ENCODE measurements at places on chromosomes 16 and 17.

DNA sequence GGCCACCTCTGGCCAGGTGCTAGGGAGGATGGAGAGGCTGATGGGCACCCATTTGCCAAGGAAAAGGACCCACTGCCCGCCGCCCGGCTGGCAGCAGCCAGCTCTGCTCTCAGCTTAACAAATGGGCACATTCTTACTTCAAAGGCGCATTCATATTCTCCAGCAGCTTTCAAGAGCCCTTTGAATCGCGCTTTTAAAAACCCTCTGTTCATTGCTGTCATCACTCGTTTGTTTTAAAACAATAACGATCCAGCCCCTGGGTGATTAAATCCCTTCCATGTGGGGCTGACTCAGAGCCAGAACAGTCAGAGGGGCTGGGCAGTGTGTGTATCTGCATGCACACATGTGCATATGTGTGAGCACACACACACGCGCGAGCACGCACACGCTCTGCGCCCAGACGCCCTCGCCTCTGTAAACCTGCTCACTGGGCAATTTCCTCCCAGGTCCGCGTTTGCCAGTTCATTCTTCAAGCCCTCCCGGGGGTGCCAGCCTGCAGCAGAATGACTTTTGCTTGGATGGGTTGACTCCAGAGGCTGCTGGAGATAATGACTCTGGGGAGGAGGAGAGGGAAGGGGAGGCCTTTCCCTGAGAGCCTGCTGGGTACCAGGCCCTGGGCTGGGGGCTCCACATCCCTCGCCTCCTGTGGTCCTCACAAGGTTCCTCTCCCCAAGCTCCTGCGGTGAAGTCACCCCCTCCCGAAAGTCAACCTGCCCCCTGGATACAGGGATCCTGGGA, 133.1 kb downstream of the SDK2 start:
- no peak for DNase-seq

DNA sequence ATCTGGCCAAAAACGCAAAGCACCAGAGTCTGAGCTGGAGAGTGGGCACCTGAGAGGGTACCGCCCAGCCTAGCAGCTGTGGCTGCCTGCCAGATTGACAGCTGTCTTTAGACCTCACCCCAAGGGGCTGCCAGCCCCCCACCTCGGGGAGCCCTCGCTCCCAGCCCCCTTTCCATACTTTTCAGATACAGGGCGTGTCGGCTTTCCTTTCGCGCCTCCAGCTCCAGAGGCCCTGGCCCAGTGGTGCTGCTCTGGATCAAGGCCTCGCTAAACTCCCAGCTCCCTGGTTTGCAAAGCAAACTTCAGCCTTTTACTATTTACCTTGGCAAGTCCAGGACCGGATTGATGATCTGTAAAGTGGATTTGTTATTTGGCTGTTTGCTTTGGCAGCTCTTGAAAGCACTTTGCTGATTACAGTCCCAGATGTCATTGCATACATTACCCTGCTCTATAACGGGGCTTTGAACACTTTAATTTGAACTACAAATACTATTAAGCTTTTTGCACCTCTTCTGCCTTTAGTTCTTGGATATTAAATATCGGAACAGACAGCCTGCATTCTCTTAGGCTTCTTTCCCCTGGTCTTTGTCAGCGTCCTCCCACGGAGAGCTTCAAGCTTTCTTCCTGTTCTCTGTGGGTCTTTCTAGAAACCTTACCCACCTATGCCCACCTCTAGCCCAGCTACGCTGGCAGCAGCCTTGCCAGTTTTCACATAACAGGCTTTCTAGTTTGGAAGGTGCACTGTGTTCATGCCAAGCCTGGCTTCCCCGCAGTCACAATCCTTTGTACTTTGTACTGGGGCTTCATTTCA, 63.6 kb upstream of the TBX2 start:
- DNase-seq: no peak

DNA sequence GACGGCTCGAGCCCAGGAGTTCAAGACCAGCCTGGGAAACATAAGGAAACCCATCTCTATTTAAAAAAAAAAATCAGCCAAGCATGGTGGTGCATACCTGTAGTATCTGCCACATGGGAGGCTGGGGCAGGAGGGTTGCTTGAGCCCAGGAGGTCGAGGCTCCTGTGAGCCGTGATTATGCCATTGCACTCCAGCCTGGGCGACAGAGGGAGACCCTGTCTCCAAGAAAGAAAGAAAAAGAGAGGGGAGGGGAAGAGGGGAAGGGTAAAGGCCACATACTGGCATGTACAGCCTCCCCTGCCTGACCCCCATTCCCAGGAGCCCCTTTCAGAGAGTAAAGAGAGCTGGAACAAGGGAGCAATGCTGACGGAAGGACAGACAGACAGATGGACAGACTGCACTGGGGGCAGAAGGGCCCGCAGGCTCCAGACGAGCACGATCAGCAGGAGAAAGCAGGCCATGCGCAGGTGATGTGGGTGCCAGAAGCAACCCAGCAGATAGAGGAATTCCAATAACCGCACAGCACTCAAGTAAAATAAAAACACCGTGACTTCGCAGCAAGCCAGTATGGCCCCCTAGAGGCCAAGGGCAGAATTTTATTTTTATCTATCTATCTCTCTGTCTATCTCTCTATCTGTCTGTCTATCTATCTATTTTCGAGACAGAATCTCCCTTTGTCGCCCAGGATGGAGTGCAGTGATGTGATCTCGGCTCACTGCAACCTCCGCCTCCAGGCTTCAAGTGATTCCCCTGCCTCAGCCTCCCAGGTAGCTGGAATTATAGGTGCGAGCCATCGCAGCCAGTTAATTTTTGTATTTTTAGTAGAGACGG, 27.1 kb upstream of the SNN start:
- DNase-seq: peak; percentile 63

DNA sequence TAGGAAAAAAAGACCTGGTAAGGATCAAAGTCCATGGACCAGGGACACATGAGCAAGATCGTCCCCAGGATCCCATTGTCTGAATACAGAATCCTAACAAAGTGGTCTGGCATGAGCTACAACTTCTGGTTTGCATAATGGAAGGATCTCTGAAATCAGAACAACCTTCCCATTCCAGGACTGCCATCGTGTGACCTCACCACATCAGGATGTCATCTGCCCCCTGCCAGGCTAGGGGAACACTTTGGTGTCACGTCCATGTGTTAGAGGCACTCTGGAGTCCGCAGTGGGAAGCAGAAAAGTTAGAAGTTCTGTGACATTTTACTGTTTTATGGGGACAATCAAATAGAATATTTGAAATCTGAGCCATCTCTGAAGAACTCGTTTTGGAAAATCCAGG, 160.7 kb downstream of the RGS9 start:
- DNase-seq: no peak

DNA sequence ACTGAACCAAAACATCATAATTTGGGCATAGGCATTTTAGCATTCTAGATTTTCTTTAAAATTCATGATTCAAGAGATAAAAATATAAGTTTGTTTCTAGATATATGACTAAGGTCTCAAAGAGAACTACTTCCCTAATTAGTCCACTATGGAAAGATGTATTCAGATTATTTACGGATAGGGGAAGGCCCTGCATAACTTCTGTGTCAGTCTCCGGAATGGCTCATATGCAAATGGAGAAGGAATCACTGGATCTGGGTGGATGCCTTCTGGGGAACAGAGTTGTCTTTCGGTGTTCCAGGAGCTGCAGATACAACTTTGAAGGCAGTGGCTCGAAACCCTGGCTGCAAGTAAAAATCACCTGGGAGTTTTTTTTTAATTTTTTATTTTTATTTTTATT, 17.1 kb upstream of the WFIKKN2 start:
- DNase-seq: no peak

- DNase-seq: no peak
These were observed 44.1 kb downstream of the SRCIN1 start for GRCh38 chr17:38561416-38562214.

DNA sequence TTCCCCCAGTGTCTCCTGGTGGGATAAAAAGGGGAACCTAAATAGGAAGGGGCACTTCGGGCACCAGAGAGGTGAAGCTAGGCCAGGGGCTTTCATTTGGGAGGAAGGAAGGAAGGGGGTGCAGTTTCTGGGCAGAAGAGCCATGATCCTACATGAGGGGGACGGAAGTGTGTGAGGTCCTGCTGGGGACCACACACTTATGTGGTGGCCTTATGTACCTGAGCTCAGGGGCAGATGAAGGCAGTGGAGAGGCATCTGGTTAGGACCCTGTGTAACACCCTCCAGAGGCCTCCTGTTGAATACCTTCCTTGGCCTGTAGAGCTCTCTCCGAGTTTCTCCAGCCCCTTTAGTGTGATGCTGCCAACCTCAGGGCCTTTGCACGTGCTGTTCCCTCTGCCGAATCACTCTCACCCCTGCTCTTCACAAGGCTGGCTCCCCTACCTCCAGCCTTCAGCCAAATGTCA, 21.2 kb downstream of the IGFBP4 start:
- no peak for DNase-seq

- no peak for DNase-seq
These were observed 84.9 kb upstream of the CBX4 start for GRCh38 chr17:79923974-79924638.

DNA sequence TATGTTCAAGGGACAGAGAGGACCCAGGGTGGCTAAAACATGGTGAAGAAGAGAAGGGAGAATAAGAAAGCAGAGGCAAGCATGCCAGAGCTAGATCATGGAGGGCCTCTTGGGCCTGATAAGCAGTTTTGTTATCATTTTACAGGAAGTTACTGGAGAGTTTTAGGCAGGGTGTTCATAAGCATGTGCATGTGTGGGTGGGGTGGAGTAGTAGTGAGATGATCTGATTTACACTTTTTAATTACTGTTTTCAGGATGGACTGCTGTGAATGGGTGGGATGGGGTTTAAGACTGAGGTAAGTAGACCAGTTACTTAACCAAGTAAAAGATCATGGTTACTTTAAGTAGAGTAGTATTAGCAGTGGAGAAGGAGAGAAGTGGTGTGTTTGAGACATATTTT, 173.6 kb downstream of the PHKB start:
- DNase-seq: no peak

- no peak for DNase-seq
These were observed 28.2 kb downstream of the SNX20 start for GRCh38 chr16:50652836-50653425.

- DNase-seq: no peak
These were observed 180.1 kb downstream of the PRKCB start for GRCh38 chr16:24015923-24016322.

DNA sequence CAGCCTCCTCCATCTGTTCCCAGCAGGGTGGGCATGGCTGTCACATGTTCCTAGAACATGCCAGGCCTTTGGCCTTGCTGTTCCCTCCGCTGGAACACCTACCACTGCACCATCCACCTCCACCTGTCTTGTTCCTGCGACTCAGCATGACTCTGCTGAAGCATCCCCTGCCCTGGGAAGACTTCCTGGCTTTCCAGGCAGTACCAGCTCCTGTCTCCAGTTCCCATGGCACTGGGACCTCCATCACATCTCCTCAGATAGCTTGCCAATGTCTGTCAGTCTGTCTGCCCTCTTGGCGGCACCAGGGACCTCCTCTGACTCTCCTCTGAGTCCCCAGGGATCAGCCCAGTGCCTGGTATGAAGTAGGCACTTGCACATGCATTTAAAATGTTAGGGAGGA, 15.7 kb downstream of the PDP2 start:
- DNase-seq: no peak

DNA sequence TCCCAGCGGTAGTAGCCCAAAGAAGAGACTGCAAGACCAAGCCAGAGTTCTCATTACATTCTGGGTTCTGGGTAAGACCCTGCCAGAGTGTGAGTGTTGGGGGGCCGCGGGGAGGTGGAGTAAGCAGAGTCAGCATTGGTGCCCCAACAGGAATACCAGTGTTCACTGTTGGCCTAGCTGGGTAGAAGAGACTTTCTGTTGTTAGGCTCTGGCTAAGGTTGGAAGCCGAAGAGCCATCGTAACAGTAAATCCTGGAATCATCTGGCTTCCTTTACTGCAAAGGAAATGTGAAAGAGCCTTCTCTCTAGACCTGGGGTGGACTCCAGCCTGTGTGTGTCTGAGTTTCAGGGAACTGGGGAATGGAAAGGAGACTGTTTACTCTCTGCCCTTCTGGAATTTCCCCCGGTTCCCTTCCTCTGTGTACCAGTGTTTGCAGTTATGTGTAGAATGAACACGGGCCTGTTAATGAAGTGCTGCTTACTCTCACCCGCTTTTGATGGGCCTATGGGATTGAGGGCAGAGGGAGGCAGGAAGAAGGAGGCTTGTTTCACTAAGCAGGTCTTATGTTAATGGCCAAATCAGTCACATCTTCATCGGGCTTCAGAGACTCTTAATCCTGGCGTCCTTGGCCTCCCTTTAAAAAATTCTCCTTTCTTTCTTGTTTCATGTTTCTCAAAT, 68.5 kb downstream of the WWP2 start:
- DNase-seq: no peak
